ENCODE measurements at places on chromosomes 1 and 21.

GRCh38 chr1:24713176-24713575 lies 32.1 kb upstream of the CLIC4 start:
- no peak for DNase-seq

DNA sequence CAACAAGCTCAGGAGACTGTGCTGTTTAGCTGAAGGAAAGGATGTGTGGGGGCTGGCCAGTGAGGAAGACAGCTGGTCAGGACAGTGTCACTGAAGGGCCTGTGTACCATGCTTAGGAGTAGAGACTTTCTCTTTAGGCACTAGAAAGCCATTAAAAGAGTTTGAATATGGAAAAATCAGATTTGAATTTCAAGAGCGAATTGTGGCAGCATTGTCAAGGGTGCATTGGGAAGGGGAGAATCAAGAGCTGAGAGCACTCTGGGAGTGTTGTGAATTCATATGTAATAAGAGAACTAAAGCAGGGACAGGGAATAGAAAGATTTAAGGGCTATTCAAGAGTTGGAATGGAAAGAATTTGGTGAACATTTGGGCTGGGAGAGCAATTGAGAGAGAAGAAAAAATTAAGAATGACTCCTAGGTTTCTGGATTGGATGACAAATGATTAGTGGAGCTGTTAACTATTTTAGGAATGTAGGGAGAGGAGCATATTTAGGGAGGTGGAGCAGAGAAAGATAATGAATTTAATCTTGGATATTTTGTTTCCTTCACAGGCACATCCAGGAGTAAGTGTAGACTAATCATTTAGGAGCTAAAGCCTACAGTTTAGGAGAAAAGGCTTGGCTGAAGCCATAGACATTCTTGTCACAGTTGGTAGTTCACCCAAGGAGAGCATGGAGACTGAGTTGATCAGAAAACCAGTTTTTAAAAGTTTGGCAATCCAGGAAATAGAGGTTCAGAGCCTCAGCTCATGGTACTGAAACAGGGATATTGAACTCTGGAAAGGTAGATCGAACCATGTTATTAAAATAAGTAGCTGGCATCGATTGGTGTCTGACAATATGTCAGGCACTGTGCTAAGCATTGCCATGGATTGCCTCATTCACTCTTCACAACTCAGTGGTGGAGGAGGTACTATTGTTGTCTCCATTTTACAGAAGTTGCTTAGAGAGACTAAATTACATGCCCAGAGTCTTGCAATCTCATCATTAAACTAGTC lies 23.1 kb upstream of the TOR3A start:
- DNase-seq: no peak

DNA sequence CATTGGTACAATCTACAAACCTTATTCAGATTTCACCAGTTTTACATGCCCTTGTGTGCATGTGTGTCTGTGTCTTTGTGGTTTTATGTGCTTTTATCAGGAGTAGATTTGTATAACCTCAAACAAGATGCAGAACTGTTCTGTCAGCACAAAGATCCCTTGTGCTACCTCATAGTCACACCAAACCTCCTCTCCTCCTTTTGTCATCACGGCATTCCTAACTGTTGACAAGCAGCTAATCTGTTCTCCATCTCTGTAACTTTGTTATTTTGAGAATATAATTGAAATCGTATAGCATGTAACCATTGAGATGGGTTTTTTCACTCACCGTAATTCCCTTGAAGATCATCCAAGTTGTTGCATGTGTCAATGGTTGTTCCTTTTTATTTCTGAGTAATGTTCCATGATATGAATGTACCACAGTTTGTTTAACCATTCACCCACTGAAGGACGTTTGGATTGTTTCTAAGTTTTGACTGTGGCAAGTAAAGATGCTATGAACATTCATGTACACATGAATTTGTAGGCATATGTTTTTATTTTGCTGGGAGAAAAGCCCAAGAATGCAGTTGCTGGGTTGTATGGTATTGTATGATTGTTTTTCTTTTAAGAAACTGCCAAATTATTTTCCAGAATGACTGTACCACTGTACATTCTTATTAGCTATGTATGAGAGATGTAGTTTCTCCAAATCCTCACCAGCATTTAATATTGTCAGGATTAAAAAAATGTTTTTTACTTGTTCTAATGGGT lies 78.1 kb upstream of the B3GALT2 start:
- no peak for DNase-seq

DNA sequence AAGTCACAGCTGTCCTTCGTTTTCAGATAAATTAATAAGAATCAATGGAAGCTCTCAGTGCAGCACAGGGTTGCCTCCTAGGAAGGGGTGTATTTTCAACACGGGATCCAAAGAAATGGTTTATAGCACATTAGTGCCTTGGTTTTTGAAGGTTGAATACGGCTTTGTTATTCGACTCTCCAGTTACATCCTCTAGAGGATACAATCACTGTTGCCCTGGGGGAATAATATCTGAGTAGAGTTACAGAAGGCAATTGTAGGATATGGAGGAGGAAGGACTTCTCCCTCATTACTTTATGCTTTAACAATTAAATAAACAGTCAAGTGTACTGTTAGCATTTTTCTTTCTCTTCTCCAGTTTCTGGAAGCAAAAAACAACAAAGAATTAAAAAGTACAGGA lies 14.3 kb upstream of the ZNF326 start:
- no peak for DNase-seq

- no peak for DNase-seq
These were observed 187.1 kb downstream of the CDC42BPA start for GRCh38 chr1:227131193-227131592.

DNA sequence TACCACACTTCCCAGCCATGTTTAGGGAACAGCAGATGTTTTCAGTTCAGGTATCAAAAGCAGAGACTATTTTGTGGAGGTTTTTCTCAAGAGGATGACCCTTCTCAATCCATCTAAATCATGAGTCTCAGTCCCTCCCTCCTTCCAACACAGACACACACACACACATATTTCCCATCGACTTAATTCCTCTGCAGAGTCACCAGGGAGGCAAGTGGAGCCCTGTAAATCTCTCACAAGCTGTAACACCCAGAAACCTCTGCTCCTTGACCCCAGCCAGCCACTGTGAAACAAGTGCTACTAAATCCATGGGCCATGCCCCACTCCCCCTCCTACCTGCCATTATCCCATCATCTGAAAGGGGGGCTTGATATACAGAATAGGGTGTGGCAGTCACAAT lies 10.6 kb upstream of the KCND3 start:
- DNase-seq: no peak

DNA sequence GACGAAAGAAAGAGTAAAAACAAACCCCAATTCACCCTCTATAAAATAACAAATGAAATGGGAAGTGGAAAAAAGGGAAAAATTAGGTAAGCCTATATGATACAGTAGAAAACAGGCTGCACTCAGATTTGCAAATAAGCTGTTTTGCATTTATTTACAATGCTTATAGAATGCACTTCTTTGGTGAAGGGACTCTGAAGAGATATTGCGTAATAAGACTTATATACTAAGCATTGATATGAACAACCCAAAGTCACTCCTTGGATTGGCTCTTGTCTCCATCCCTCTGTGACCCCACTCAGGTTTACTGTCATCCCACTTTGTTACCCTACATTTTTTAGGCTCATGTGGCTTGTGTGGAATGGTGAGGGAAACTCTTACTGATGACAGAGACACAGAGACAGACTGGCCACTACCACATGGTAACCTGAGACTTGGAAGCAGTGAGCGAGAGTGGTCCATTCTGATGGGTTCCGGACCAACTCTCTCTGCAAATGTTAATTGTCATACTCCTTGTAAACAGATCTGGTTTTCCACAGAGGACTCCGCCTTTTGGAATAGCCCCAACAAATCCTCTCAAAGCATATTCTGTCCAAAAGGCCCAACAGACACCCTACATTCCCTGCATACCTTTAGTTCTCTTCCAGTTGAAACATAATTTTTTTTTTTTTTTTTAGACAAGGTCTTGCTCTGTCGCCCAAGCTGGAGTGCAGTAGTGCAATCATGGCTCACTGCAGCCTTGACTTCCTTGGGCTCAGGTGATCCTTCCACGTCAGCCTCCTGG lies 11.0 kb downstream of the GSTM5 start:
- no peak for DNase-seq

GRCh38 chr1:46196609-46197008 lies 1.6 kb downstream of the POMGNT1 start:
- no peak for DNase-seq

GRCh38 chr1:24189528-24189927 lies 2.4 kb upstream of the IFNLR1 start:
- no peak for DNase-seq

DNA sequence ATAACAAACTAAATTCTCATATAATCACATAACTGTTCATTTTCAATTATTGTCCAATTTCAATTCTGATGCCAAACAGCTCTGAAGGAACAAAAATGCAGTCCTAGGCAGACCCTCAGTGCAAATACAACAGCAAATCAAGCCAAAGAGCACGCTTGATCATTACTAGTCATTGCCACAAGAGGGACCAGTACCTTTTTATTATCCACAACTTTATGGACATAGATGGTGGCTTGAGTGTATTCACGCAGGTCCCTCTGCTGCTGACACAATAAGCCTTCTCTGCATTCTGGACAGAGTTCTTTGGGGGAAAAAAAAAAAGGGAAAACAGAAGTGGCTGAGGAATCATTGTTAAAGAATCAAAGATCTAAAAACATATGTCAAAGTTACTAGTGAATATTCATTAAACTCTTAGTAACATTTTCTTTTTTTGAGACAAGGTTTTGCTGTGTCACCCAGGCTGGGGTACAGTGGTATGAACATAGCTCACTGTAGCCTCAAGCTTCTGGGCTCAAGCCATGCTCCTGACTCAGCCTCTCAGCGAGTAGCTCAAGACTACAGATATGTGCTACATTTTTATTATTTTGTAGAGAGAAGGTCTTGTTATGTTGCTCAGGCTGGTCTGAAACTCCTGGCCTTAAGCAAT lies 34.3 kb upstream of the RAP1GAP start:
- DNase-seq: no peak

DNA sequence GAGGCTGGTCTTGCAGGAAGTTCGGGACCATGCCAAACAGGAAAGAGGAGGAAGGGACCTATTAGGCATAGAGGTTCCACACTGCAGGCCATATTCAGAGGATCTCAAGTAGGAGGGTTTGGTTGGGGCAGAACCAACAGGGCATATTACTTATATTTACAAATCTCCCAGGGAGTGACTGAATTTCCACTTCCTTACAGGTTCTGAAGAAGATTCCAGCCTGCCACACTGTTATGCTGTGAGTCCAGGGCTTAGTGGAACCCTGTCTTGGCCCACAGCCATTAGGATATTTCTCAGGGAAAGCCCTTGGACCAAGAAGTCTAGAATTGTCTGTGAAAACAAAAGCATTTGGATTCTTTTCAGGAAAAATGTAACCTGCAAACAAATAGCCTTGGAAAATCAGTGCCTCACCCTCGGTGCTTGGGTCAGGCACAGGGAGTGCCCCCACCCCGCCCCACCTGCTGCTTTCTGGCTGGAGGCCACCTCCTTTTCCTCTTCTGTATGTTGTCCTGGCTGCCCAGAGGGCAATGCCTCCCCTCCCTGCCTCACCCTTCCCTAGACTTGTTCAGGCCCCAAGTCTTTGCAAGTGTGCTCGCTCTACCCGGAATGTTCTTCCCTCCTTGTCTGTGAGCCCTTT lies 41.0 kb upstream of the JUN start:
- no peak for DNase-seq

GRCh38 chr1:47024141-47024801 lies 802 bp downstream of the CYP4X1 start:
- DNase-seq: no peak

DNA sequence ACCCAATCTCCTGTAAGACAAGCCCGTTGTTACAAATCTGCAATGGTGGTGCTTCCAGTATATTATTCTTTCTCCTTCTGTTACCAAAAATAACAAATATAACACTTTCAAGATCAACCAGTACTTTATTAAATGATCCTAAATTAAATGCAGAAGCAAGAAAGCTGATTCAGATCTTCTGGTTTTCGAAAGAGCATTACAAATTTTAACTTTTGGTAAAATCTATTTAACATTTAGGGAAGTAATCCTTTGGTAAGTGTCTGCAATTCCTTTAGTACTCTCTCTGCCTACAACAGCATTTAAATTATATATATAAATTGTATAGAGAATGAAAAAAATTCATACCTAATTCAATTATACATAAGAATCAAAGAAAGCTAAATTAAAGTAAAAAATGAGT lies 198.6 kb upstream of the HMCN1 start:
- no peak for DNase-seq

- DNase-seq: no peak
These were observed 65.6 kb downstream of the UCHL5 start for GRCh38 chr1:192993426-192994085.

DNA sequence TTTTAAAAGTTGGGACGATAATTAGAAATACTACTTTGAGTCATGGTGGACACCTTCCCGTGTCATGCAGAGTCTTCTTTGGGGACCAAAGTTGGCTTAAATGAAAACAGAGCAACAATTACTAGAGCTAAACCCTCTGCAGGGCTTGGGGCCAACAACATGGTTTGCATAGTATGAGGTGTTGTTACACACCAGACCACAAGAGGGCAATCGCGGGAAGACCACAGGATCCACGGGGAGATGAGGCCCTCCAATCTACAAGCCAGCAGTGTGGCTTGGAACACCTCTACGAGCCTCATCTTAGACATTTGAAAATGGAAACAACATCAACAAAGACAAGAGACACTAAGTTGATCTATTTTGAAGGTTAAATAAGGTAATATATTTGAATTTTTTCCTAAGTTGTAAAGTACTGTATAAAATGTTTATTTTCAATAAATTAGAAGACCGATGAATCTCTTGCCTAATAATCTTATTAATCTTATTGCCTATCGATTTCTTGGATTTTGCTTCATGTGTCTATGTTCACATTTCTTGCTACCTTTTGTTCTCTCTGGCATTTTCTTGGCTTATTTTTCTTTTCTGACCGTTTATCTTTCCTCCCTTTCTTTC lies 8.2 kb upstream of the SMCP start:
- peak; percentile 33 for DNase-seq

GRCh38 chr1:172140072-172140471 lies 280.4 kb upstream of the C1orf105 start:
- no peak for DNase-seq

- no peak for DNase-seq
These were observed 73.8 kb downstream of the NTPCR start for GRCh38 chr1:233024199-233024598.

DNA sequence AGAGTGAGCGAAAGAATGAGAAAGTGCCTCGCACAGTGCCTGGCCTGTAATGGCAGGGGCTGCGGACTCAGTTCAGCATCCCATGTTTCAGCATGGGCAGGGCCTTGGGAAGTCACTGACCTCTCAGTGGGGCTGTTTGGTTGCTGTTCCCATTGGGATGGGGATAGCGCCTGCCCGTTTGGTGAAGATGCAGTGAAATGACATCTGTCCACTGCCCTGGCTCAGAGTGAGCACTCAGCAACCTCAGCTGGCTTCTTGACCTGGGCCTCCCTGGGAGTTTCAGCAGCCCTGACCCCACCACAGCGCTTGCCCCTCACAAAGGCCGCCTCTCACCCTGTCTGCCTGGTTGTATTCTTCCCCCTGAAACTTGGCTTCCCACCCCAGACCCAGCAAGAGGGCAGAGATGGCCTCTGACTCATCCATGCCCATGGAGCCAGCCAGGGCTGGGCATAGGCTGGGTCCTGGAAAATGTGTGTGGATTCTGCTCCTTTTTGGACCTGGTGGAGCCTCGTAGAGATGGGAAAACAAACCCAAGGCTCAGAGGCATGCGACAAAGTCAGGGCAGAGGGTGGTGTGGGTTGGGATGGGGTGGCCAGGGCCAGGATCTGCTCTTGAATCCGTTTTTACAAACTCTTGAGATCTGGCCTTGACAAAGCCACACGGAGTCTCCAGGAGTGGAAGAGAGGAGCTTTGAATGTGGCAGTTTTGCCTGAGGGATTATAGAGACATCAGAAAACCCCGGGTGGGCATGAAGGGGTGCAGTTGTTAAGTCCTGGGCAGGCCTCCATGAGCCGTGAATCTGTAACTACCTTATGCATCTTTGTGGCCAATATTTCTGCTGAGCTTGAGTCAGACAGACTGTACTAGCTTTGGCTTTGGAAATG lies 1.2 kb downstream of the XKR8 start:
- no peak for DNase-seq

All from stimulated activated CD4-positive, alpha-beta T cell treated with anti-CD3 and anti-CD28 coated beads, Interleukin-15, amount 100 ng/mL, for 48 hours (primary cell).